ENCODE measurements at places on chromosomes 11 and 22.

GRCh38 chr22:39820256-39820655 lies 73.3 kb downstream of the ENTHD1 start:
- DNase-seq: peak; percentile 28

GRCh38 chr22:38870791-38871359 lies 1.1 kb downstream of the CBX6 start:
- no peak for DNase-seq

- no peak for DNase-seq
Observed at GRCh38 chr22:46408568-46409506, 73.3 kb downstream of the TRMU start.

DNA sequence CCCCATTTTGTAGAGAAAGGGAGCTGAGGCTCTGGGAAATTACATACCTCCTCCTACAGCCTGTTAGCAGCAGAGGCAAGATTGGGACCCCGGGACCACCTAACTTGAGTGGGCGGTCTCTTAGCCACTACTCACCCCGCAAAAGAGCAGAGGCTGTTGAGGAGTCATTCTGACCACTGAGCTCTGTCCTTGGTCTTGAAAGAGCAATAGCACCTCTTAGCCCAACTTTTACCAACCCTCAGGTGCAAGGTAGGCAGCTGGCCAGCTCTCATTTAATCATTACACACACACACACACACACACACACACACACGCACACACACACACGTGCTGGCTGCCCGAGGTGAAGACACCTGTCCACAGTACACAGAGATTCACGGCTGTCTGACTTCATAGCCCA lies 115.8 kb upstream of the ASPHD2 start:
- DNase-seq: no peak

DNA sequence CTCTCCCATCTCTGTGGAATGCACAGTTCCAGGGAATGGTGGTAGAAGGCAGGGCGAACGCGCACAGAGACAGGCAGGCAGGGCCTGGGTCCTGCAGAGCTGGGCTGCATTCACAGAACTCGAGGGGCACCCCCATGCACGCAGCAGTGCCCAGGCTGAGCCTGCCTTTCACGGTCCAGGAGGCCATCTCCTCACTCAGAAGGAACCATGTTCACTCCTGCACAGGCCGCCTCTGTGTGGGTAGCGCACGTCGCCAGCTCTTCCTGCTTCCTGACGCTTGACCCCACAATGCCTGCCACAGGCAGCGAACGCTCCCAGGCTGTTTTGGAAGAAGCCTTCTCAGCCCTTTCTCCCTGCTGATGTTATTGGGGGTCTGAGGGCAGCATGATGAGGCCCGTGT lies 98.8 kb upstream of the BID start:
- no peak for DNase-seq

GRCh38 chr22:39316440-39317083 lies 2.9 kb downstream of the RPL3 start:
- peak; percentile 78 for DNase-seq

DNA sequence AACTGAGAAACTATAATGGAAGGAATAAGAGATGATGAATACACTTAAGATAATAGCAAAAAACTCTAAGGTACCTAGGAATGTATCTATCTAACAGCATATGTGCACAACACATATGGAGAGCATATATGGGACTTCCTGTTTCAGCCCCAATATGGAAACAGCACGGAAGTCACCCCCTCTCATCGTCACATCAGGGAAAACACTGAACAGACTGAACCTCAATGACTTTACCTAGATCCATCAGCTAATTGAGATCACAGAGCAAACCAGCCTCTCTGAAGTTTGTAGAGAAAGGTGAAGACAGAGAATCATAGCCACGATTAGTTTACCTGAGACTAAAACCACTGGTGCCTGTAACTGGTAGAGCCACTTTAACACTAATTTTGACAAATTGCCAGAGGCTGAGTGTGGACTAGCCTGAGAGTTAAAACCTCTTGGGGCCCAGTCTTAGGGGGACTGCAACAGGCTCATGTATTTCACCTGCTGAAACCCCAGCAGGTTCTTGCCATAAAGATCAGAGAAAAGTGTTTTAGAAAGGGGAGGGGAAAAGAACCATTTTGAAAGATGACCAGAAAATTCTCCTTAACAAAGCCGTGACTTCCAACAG lies 722.6 kb downstream of the TBC1D22A start:
- no peak for DNase-seq

DNA sequence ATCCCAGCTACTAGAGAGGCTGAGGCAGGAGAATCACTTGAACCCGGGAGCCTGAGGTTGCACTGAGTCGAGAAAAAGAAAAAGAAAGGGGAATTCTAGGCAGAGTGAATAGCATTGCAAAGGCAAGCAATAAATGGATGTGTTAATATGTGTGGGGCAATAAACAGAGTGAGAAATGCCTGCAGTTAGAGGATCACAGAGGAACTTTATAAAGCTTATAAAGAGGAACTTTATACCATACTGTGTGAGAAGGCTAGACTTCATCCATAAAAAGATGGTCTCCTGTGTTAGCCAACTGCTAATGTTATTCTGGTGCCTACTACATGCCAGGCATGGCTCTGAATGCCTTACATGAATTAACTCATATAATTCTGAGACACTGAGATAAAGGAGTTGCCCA lies 841 bp downstream of the B3GNT6 start:
- no peak for DNase-seq

GRCh38 chr11:42249956-42250355 lies 790.5 kb upstream of the LRRC4C start:
- DNase-seq: no peak

DNA sequence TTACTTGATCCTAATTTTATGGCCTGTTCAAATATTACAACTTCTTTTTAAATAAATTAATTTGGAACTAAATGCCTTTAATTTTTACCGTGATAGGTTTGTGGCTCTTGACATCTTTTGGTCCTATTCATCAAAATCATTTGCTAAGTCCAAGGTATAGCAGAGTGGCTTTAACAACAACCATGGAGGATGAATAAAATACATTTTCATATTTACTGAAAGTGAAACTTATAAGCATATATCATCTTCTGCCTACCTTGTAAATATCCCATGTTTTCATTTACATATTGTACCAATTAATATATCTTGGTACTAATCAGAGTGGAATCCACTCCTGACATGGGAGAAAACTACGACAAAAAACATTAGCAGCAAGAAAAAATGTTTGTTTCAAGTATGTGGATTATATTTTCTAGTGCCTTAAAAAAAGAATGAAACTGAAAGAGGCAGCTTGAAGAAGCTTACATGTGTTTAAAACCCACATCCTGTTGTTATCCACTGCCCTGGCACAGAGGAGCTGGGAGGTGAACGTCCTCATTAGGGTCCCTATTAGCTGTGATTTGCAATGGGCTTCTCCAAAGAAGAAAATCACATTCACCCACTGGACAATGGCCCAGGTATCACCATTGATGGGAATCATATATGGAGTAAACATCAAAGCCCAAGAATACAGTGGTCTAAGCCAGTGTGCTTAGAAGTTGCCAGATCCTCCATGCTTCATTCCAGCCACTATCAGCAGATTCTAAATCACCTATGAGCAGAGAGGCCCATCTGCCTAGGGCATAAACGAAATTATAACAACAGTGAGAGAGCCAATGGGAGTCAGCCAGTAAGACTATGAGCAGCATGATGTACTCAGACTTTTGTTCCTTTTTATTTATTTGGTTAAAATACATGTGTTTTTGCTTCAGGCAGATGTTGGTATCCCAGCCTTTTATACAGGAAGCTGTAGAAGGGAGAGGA lies 84.7 kb downstream of the MAML2 start:
- DNase-seq: no peak

DNA sequence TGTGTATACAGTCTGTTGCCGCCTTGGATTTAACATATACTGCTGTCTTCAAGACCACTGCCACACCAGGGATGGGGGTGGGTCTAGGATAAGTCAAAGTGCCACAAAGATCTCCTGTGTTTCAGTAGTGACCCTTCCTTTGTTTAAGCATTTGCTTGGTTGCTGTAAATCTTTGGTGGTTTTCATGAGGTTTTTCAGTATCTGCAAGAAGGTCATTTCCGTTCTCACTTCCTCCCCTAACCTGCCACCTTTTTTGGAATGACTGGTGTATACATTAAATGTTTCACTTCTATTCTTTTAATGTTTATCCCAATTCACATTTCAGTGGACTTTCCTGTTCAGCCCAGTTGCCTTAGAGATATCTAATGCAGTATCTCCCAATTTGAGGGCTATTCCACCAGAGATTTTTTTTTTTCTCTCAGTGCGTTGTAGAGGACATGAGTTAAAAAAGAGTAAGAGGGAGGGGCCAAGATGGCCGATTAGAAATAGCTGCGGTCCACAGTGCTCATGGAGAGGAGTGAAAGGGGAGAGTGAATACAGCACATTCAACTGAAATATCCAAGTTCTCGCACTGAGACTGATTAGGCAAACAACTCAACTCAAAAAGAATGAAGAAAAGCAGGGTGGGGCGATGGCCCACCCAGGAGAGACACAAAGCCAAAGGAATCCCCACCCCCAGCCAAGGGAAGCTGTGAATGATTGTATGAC lies 43.2 kb downstream of the USP47 start:
- no peak for DNase-seq

DNA sequence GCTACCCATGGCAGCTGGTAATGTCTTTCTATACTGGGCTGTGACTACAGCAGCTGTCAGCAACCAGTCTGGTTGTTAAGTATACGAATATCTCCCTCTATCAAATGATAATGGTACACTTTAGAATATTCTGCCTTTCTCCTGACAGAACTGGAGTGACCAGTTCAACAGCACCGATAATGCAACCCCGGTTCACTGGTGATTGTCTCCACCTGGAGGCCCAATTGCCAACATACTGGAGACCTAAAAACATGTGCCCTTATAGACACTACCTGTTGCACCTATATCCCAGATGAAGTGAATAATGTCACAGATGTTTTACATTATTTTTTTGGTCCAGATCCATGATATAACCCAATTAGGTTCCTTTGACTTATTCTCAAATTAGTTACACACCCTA lies 21.1 kb downstream of the OR5P2 start:
- DNase-seq: no peak

DNA sequence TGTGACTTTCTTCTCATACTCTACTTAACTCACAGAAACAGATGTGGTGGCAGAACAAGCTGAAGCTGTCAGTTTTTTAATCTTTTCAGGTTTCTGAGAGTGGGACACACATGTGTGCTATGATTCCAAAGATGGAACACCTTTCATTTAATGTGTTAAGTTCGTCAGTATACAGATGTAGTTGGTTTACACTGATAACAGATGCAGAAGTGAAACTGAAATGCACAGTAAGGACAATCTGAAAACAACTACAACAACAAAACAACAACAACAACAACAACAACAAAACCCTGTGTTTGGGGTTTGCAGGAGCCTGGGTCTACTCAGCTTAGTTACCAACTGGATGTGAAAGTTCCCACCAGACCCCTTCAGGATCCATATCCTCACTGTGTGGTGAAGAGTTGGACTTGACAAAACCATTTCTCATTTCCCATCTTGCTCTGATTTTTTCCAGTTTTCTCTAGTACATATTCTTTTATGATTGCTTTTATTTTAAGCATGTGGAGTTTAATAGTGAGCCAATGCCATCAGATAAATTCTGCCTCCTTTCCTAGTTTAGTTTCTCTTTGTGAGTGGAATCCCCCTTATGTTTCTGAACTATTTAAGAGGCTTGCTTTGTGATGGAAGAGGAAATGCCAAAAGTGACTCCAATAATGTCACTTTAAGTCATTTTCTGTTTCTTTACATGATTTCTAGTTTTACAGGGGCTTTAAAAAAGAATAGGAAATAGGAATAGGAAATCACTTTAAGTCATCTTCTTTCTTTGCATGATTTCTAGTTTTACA lies 47.8 kb downstream of the ARHGAP42 start:
- DNase-seq: no peak

DNA sequence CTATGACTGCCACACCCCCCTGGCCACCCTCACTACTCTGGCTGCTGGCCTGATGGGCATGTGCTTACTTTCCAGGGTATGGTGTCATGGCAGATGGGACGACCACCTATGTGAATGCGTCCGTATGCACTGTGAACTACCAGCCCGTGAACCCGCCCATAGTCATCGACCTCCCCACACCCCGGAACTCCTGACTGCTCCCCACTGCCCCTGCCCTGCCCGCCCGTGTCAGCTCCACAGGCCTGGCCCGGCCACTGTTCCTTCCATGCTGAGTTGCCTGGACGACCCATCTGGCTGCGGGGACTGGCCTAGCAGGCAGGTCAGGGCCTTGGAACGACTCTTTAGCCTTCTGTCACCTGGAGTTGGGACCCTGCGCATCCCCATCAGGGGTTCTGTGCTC lies 93.6 kb downstream of the MPPED1 start:
- no peak for DNase-seq

GRCh38 chr22:37019309-37020191 lies at the start of the genes MPST and TST:
TSS of gene MPST (plus strand) at chr22:37019742. CDS start at chr22:37019837, 95 bp downstream.
TSS of gene TST (minus strand) at chr22:37019447. CDS start at chr22:37018732, 715 bp downstream.
- DNase-seq: no peak

DNA sequence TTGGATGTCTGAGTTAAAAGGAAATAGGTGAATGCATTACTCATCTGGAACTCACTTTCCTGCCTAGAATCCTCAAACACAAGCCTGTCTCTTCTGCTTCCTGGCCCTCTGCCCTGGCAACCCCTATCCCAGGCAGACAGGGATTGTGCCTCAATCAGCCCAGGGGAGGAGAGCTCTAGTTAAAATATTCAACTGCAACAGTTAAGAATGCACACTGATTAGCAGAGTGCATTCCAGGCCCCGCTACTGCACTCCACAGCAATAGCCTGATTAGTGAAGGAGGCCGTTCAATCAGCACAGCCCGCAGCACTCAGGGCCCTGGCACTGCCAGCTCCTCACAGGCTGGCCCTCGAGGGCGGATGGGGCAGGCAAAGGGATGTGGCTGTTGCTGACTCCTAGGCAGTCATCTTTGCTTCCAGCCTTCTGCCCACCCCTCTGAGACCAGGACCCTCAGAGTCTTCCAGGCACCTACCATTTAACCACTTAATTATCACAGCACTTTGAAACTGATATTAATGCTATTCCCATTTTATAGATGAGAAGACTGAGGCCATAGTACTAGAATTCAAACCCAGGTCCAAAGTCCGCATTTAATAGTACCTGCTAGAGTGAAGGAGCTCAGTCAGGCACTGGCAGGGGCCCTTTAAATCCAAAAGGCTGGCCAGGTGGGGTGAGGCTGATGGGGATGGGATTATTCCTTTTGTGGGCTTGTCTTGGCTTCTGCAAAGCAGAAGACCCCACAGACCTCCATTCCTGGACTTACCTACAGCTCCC lies 435.3 kb downstream of the SOX6 start:
- no peak for DNase-seq

GRCh38 chr11:112400476-112401014 lies 139.9 kb upstream of the PLET1 start:
- DNase-seq: no peak

- no peak for DNase-seq
Observed at GRCh38 chr11:46711303-46711702, 7.7 kb upstream of the F2 start.
